ENCODE measurements at places on chromosomes 3 and 15.

DNA sequence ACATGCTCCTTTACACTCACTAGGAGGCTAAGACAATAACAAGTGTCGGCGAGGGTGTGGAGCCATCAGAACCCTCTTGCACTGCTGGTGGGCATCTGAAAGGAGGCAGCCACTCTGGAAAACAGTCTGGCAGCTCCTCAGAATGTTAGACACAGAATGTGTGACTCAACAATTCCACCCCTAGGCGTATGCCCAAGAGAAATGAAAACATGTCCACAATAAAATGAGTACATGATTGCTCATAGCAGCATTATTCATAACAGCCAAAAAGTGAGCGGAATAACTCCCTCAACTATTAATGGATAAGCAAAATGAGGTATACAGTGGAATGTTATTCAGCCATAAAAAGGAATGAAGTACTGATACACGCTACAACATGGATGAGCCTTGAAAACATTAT is 57.8 kb downstream of the WNT7A start:
- H3K4me3 ChIP-seq: no peak overlapping the region
- no peak overlapping the region for H3K27ac ChIP-seq
- no peaks in the 10 kb centered on the region for H3K36me3 ChIP-seq
- no peaks in the 10 kb centered on the region for H3K4me1 ChIP-seq
- no peak for DNase-seq

DNA sequence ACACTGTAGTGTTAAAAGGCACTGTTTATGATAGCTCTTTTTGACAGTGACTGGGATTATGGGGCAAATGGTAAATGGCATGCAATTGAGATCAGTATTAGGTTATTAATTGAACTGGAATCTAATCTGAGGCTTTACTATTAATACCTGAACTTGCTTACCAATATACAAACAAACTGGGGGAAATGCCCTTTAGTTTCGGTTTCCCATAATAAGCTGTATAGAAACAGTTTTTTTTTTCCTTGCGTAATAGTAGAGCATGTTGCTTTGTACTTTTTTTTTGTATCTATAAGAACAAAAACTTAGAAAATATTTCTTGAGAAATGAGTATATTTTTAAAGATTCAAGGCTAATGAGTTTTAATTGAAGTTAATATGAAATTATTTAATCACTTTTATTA is 95.0 kb downstream of the FNDC3B start:
- H3K36me3 ChIP-seq: no peaks in the 10 kb centered on the region
- no peak overlapping the region for H3K4me3 ChIP-seq
- H3K27ac ChIP-seq: no peak overlapping the region
- H3K4me1 ChIP-seq: peaks cover 73% of the 10 kb centered on the region

- no peaks in the 10 kb centered on the region for H3K36me3 ChIP-seq
- no peaks in the 10 kb centered on the region for H3K27me3 ChIP-seq
- no peaks in the 10 kb centered on the region for H3K4me1 ChIP-seq
- no peak overlapping the region for H3K4me3 ChIP-seq
These were observed 1088.7 kb downstream of the NSUN3 start for GRCh38 chr3:95151590-95151989.

- H3K4me3 ChIP-seq: peak overlapping the region; percentile 91
- no peaks in the 10 kb centered on the region for H3K36me3 ChIP-seq
These were observed 525 bp downstream of the NPTN start for GRCh38 chr15:73632670-73633058.

GRCh38 chr3:24197809-24198208 is 252.7 kb downstream of the NR1D2 start:
- H3K27me3 ChIP-seq: no peaks in the 10 kb centered on the region
- H3K4me3 ChIP-seq: no peak overlapping the region
- no peaks in the 10 kb centered on the region for H3K36me3 ChIP-seq
- no peak for DNase-seq
- no peaks in the 10 kb centered on the region for H3K4me1 ChIP-seq

DNA sequence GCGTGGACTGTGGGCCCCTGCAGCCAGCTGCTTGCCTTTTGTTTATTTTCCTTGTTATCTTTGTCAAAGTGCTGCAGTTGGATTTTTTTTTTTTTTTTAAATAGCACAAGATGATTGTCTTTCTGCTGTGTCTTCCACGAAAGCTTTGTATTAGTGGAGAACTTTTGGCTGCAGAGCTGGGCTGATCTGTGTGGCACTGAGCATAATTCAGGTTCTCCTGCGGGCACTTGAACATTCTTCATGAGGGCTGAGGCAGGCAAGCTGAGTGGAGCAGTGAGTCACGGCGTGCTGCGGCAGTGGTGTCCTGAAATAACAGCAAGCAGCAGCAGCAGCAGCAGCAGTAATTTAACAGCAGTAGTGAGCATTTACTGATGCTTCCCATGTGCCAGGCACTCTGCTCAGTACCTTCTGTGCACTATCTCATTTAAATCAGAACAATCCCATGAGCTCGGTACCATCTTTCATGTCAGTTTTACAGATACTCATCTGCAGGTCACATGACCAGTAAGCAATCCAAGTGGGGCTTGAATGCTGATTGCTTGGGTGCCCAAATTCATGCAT is 45.8 kb downstream of the MITF start:
- no peaks in the 10 kb centered on the region for H3K36me3 ChIP-seq
- DNase-seq: no peak
- H3K4me1 ChIP-seq: peaks cover 9% of the 10 kb centered on the region
- H3K27ac ChIP-seq: no peak overlapping the region
- no peaks in the 10 kb centered on the region for H3K27me3 ChIP-seq

DNA sequence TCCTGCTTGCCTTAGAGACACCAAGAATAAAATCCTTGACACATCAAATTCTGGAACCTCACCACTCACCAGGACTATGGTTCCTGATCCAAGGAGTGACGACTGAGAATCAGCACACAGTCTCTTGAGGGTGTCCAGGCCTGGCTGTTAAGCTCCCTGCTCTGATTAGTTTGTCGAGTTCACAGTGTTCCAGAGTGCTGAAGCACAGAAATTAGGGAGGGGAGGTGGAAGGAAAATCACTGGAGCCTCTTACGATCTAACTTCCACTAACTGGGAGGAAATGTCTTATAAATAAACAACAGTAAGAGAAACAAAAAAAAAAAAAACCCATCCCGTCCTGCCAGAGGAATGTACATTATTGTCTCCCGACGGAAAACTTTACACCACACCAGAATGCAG is 330.2 kb downstream of the TIGIT start:
- peaks cover 8% of the 10 kb centered on the region for H3K4me1 ChIP-seq
- peak overlapping the region; percentile 8 for H3K4me3 ChIP-seq
- no peak for DNase-seq

DNA sequence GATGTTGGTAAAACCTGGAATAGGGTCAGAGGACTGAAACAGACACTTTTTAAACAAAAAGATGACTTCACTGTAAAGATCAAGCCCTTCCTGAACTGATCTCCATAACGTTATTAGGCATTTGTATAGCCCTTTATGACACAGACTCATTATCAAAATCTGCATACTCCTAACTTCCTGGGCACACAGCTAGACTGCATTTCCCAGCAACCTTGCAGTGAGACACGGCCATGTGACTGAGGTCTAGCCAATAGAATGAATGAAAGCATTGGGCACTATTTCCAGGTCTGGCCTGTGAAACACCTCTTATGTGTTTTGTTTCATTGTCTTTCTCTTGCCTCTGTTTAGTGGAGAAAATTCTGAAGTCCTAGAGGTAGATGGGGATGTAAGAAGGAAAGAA is 270.4 kb downstream of the NR1D2 start:
- H3K36me3 ChIP-seq: no peaks in the 10 kb centered on the region
- H3K4me3 ChIP-seq: no peak overlapping the region
- DNase-seq: no peak
- H3K27ac ChIP-seq: no peak overlapping the region
- H3K27me3 ChIP-seq: no peaks in the 10 kb centered on the region
- H3K4me1 ChIP-seq: peaks cover 10% of the 10 kb centered on the region

GRCh38 chr3:143700431-143700975 is 147.8 kb downstream of the SLC9A9 start:
- H3K4me3 ChIP-seq: no peak overlapping the region
- DNase-seq: no peak
- no peaks in the 10 kb centered on the region for H3K4me1 ChIP-seq
- no peaks in the 10 kb centered on the region for H3K36me3 ChIP-seq
- no peaks in the 10 kb centered on the region for H3K27me3 ChIP-seq
- H3K27ac ChIP-seq: no peak overlapping the region

DNA sequence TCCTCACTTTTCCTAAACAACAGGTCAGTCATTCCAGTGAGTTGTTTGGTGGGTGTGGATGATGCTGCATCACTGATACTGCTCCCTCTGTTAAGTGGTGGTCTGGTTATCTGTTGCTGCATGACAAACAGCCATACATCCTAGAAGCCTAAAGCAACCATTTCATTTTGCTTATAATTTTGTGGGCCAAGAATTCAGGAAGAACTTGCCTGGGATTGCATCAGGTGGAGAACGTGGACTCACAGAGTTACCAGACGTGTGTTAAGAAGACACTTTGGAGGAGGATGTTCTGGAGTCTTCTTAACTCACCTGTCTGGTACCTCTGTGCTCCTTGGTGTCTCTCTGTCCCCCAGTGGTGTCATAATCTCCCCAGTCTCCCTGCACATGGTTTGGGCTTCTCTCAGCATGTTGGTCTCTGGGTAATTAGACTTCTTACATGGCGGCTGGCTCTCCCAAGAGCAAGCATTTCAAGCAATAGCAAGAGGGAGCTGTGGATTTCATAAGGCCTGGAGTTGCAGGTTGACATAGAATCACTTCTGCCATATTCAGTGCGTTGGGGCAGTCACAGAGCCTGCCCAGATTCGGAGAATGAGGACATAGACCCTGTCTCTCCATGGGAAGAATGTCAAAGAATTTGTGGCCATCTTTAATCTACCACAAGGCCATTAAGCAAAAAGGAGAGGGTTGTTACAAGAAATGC is 20.1 kb downstream of the USP3 start:
- no peaks in the 10 kb centered on the region for H3K27me3 ChIP-seq
- no peaks in the 10 kb centered on the region for H3K36me3 ChIP-seq
- peak overlapping the region; percentile 6 for H3K27ac ChIP-seq
- no peak for DNase-seq
- H3K4me1 ChIP-seq: peaks cover 40% of the 10 kb centered on the region

DNA sequence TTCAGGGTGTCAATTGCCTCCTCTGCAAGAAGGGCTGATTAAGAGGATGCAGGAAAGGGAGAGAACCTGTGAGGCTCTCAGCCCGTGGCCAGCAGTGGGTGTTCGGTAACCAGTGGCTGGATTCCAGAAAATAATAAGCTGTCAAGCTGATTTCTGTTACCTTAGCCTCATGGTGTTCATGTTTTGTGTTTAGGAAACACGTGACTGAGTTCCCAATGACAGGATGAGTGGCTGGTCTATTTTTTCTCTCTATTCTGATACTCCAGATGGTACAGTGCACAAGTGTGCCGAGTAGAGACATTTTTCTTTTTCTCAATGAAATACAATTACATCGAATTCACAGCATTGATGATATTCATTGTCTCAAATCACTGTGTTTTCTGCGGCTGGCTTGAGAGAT is 43.6 kb downstream of the EDEM1 start:
- no peak overlapping the region for H3K27ac ChIP-seq
- H3K27me3 ChIP-seq: no peaks in the 10 kb centered on the region
- no peak for DNase-seq
- no peaks in the 10 kb centered on the region for H3K36me3 ChIP-seq
- no peaks in the 10 kb centered on the region for H3K4me1 ChIP-seq
- H3K4me3 ChIP-seq: no peak overlapping the region

DNA sequence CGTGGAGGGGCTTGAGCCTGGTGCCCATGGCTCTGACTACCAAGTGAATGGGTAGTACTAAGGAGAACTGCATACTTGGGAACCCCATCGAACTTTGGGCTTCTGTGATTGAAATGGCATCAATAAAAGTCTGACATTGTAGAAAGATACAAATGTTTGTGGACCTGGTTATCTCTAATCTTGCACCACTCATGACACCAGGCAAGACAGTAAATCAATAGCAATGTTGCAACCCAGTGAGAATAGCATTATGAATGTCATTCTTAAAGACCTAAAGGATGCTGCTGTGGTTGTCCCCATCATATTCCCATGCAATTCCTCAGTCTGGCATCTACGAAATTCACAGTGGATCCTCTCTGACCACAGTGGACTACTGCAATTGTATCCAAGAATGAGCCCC is 233.6 kb upstream of the LYSMD4 start:
- DNase-seq: no peak
- no peak overlapping the region for H3K4me3 ChIP-seq
- no peaks in the 10 kb centered on the region for H3K27me3 ChIP-seq
- no peaks in the 10 kb centered on the region for H3K36me3 ChIP-seq

- H3K36me3 ChIP-seq: no peaks in the 10 kb centered on the region
- peak overlapping the region; percentile 79 for H3K4me3 ChIP-seq
- no peak for DNase-seq
- peaks cover 19% of the 10 kb centered on the region for H3K4me1 ChIP-seq
These were observed 1.3 kb downstream of the CTNNB1 start for GRCh38 chr3:41200669-41201021.

DNA sequence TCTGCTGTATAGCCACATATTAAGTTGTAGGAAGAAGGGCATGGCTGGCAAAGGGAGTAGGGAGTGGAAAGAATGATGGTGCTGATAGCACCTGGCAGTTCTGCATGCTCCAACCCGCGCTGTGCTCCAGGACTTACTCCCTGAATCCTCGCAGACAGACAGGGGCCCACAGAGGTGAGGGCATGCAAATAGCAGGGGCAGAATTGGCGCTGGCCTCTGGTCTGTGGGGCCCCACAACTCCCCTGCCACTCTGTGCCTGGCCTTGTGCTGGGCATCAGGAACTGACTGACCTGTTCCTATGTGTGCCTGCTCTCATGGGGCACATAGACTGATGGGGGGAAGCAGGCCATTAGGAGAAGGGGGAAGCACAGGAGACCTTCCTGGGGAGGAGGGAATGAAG is 20.9 kb downstream of the HDAC11 start:
- H3K27ac ChIP-seq: no peak overlapping the region
- peak; percentile 29 for DNase-seq
- H3K4me3 ChIP-seq: no peak overlapping the region
- H3K27me3 ChIP-seq: no peaks in the 10 kb centered on the region
- no peaks in the 10 kb centered on the region for H3K4me1 ChIP-seq

DNA sequence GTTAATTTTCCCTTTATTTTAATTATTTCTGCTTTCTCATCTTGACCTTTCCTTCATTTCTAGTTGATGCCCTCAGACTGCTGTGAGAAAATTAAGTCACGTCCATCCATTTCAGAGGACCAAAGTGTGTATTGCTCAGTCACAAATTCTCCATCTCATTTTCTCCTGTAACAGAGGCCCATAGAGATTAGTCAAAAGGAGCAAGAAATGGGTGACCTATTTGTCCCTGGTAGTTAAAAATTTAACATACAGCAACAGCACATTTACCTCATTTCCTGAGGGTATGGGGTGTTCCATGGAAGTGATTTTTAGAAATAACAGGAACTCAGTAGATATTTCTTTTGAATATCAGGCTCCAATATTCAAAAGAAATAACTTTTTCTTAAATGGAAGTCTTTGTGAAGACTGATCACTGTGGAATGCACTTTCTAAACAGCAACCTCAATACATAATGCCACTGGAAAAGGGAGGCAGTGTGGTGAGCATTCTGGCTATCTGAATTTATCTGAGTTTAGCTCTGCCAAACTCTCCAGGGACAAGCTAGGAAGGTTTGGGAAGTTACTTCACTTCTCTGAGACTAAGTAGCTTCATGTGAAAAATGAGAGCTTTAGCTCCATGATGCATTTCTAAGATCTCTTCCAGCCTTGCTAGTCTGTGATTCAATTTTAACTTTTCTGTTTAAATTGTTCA is 808.2 kb downstream of the SQOR start:
- no peak overlapping the region for H3K4me3 ChIP-seq
- H3K4me1 ChIP-seq: no peaks in the 10 kb centered on the region
- no peak for DNase-seq
- no peaks in the 10 kb centered on the region for H3K27me3 ChIP-seq
- no peak overlapping the region for H3K27ac ChIP-seq
- no peaks in the 10 kb centered on the region for H3K36me3 ChIP-seq
